Liver (tissue), 10 donors: ENCODE measurements at places on chromosomes 1 and 21. TPM values are rescaled to one million over a fixed set of nuclear protein-coding genes. Genes with fewer than 3 reads are reported as not detected.

The CHODL gene
- not detected for total RNA-seq

The ACTL8 gene
- not detected for total RNA-seq

The FAM229A gene
- total RNA-seq: 3.3 TPM

GRCh38 chr1:166322470-166322869, 155.7 kb upstream of the FAM78B start:
- no peak for DNase-seq
- H3K4me3 ChIP-seq: no peak overlapping the region
- no peaks in the 10 kb centered on the region for H3K27me3 ChIP-seq
- no peaks in the 10 kb centered on the region for H3K4me1 ChIP-seq

- H3K27me3 ChIP-seq: no peaks in the 10 kb centered on the region
- H3K27ac ChIP-seq: no peak overlapping the region
- H3K36me3 ChIP-seq: no peaks in the 10 kb centered on the region
- H3K4me3 ChIP-seq: no peak overlapping the region
- peak; percentile 59 for DNase-seq
Observed at GRCh38 chr1:203216274-203217138, 13.0 kb downstream of the CHIT1 start.

GRCh38 chr1:94105581-94105952, 15.4 kb downstream of the ABCA4 start:
- no peak for DNase-seq
- H3K4me1 ChIP-seq: peaks cover 11% of the 10 kb centered on the region
- H3K27ac ChIP-seq: no peak overlapping the region

DNA sequence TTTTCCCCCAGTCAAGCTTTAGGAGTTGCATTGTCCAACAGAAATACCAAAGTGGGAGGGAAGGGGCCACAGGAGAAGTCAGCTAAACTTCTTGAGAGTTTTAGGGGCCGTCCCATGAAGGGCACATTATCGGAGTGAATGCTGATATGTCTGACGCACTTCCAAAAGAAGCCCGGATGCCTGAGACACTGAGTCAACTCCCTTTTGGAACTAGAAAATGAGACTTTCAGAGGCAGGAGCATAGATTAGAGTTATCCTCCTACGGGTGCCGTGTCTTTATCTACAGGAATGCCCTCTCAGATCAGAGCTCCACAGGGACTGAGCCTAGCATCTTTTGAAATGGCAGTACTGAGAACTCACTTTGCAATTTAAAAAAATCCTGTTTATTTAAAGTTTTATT, 13.1 kb downstream of the ACTN2 start:
- no peak for DNase-seq
- peaks cover 2% of the 10 kb centered on the region for H3K27me3 ChIP-seq
- no peaks in the 10 kb centered on the region for H3K36me3 ChIP-seq

DNA sequence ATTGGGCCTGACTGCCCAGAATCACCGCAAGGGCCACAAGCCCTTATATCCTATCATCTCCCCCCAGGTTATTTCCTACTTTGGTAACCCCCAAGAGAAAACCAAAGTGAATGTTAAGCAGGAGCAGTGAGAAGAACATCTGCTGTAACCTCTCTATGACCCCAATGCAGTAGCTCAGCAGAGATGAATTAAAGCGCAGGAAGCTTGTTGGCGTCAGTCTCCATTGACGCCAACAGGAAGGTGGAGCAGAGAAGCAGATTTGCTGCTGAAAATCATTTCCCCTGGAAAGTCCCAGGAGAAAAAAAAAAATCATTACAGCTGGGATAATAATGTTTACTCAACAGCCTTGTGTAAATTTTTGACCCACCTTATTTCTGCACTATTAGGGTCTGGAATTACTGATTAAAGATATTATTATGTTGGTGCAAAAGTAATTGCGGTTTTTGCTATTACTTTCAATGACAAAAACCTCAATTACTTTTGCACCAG, 33.2 kb upstream of the FAM163A start:
- no peak overlapping the region for H3K27ac ChIP-seq
- no peak overlapping the region for H3K4me3 ChIP-seq
- peaks cover 5% of the 10 kb centered on the region for H3K4me1 ChIP-seq
- DNase-seq: no peak
- H3K36me3 ChIP-seq: no peaks in the 10 kb centered on the region
